HFFc6 (cell line): ENCODE measurements at places on chromosomes 11 and 22. TPM values are rescaled to one million over a fixed set of nuclear protein-coding genes. Genes with fewer than 3 reads are reported as not detected.

GRCh38 chr11:21411104-21411503 lies 741.7 kb downstream of the NELL1 start:
- H3K27ac ChIP-seq, result no peak overlapping the region
- H3K36me3 ChIP-seq, result no peaks in the 10 kb centered on the region

Gene RAB39A
- not detected in 3 replicates for total RNA-seq

DNA sequence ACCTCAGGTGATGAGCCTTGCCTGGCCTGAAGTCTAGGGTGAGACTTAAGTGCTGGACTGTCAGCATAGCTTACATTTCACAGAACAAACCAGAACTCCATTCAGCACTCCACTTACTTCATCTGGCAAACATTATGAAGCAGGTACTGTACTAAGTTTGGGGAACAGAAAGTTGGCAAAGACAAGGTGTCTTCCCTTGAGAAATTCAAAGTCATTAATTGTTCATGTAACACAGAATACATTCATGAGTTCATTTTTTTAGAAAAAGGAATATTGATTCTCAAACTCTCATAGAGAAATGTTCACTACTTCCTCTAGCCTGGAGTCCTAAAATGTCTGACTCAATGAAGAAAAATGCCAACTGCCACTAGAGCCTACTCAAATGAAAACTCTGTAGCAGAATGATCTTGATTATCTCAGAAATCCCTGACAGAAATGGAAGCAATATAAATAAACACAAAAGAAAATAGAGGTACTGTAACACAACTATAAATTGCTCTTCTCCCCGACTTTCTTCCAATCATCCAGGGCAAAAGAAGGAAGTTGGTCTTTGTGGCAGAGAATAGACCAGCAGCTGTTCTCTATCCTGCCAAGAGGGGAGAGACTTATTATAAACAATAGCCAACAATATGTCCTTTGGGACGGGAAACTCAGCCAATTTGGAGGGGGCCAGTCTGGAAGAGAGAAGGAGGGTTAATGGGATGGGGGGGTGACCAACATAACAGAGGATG lies 129.2 kb upstream of the MTMR2 start:
- H3K36me3 ChIP-seq, result peaks cover 17% of the 10 kb centered on the region
- peak; percentile 62 for DNase-seq
- peak overlapping the region; percentile 49 for H3K4me3 ChIP-seq
- peaks cover 96% of the 10 kb centered on the region for H3K4me1 ChIP-seq
- no peaks in the 10 kb centered on the region for H3K27me3 ChIP-seq

Gene TUBA8
- total RNA-seq, result 0.26 and 0.39 TPM in 2 replicates

Gene TSPAN32
- total RNA-seq, result not detected in 3 replicates

GRCh38 chr11:34036456-34036855 lies 15.1 kb upstream of the CAPRIN1 start:
- 0 out of 2 replicates have a peak, but pooled peaks cover 5% of the 10 kb centered on the region for H3K4me1 ChIP-seq
- peaks cover 12% of the 10 kb centered on the region for H3K27me3 ChIP-seq
- H3K36me3 ChIP-seq, result no peaks in the 10 kb centered on the region
- no peak overlapping the region for H3K27ac ChIP-seq

DNA sequence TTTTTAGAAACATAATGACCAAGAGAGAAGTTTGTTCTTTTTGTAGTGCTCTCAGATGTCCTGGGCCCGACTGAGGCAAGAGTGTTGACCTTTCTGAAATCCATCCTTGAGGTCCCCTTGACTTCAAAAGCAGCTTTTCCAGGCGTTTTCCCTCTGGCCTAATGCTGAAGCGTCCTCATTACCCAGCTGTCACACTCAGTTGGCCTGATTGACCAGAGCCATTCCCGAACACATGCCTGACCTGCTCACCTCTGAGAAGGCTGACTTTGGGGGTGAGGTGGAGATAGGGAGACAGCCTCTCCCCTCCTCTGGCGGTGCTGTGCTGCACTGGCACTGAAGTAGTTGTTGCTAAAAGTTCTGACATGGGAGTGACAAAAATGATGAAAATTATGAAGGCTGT lies 66.9 kb downstream of the ALX4 start:
- H3K36me3 ChIP-seq, result peaks cover 24% of the 10 kb centered on the region
- H3K27ac ChIP-seq, result peak overlapping the region; percentile 69
- H3K4me3 ChIP-seq, result peak overlapping the region; percentile 61; the same call in 1 of the 2 replicates
- DNase-seq, result no peak

Gene ZFPL1
- 53.0 and 54.5 TPM in 2 replicates for total RNA-seq

DNA sequence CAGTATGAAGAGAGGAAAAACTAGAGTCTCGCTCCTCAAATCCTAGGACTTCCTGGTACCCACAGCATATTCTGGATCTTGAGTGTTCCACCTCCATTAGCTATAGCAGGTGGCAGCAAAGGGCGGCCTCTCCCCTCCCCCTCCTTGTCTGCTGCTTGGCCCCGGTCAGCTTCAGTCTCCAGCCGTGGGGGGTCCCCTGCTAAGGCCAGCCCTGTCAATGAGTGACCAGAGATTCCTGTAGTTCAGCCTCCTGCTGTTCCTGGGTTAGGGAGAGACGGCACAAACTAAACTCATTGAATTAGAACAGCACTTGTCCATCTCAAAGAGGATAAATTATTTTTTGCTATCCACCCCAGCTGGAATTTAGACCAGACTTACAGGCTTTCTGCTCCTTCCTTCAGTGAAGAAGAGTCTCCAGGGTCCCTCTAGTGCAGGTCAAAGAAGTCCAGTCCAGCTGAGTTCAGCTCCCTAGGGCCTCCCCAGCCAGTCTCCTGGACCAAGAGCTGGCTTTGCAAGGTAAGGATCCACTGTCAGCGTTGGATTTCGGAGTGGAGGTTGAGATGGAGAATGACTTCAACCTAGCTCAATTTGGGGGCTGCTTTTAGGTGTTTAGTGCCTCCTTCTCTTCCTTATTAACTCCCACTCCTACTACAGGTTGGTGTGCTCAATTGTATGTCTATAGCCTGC lies 1.1 kb upstream of the PHLDB1 start:
- DNase-seq, result no peak
- no peaks in the 10 kb centered on the region; the same call in 1 of the 2 replicates for H3K27me3 ChIP-seq
- H3K4me3 ChIP-seq, result peak overlapping the region; percentile 53; the same call in 1 of the 2 replicates
- peak overlapping the region; percentile 82 for H3K27ac ChIP-seq

Gene NCAM1
- total RNA-seq, result not detected in 3 replicates

GRCh38 chr11:122600290-122600689 lies 55.2 kb upstream of the UBASH3B start:
- no peak for DNase-seq
- H3K27ac ChIP-seq, result no peak overlapping the region
- H3K4me1 ChIP-seq, result peaks cover 30% of the 10 kb centered on the region
- H3K4me3 ChIP-seq, result no peak overlapping the region
- no peaks in the 10 kb centered on the region for H3K36me3 ChIP-seq

DNA sequence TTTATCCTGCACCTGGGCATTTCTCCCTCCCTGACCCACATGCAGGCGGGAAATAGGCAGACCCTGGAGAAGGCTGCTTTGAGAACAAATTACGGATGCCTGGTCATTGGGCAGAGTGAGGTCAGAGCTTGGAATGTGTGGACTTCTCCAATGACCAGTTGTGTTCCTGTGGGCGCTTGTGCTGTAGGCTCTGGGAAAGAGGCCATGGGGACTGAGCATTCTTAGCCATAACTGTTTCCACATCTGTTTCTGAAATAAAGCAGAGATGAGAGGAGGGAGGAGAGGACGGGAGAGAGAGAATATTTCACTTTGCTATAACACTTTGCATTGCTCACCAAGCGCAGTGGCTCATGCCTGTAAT lies 11.2 kb upstream of the TMEM184B start:
- DNase-seq, result peak; percentile 90
- peaks cover 36% of the 10 kb centered on the region for H3K4me1 ChIP-seq
- peaks cover 13% of the 10 kb centered on the region for H3K36me3 ChIP-seq
- peaks cover 18% of the 10 kb centered on the region for H3K27me3 ChIP-seq

DNA sequence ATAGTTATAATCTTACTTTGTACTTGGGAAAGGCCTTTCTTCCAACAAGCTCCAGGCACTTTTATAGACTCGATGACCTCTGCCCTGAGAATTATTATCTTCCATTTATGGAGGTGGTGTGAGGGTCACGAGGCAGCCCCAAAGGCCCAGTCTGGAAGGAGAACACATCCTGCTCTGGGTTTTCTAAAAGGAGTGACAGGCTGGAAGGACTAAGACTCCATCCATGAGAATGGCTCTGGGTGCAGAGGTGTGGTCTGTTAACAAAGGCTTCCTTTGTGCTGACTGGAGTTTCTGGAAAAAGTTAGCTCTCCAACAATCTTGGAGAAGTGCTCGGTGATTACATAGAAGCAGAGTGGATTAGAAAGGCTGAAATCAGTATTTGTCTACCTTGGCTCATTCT lies 74.7 kb upstream of the SESN3 start:
- H3K36me3 ChIP-seq, result no peaks in the 10 kb centered on the region
- no peak for DNase-seq
- peaks cover 3% of the 10 kb centered on the region; the same call in 1 of the 2 replicates for H3K27me3 ChIP-seq
- no peak overlapping the region for H3K27ac ChIP-seq

Gene SEC14L6
- total RNA-seq, result not detected in 3 replicates

GRCh38 chr11:69879729-69880005 lies 60.5 kb upstream of the FGF3 start:
- no peaks in the 10 kb centered on the region for H3K4me1 ChIP-seq
- no peaks in the 10 kb centered on the region for H3K36me3 ChIP-seq
- H3K4me3 ChIP-seq, result no peak overlapping the region
- DNase-seq, result no peak

- no peak overlapping the region for H3K27ac ChIP-seq
- H3K4me3 ChIP-seq, result no peak overlapping the region
- no peak for DNase-seq
- H3K4me1 ChIP-seq, result peaks cover 24% of the 10 kb centered on the region
- peaks cover 53% of the 10 kb centered on the region for H3K27me3 ChIP-seq
These were observed 110.8 kb downstream of the WNT7B start for GRCh38 chr22:45866126-45866645.

DNA sequence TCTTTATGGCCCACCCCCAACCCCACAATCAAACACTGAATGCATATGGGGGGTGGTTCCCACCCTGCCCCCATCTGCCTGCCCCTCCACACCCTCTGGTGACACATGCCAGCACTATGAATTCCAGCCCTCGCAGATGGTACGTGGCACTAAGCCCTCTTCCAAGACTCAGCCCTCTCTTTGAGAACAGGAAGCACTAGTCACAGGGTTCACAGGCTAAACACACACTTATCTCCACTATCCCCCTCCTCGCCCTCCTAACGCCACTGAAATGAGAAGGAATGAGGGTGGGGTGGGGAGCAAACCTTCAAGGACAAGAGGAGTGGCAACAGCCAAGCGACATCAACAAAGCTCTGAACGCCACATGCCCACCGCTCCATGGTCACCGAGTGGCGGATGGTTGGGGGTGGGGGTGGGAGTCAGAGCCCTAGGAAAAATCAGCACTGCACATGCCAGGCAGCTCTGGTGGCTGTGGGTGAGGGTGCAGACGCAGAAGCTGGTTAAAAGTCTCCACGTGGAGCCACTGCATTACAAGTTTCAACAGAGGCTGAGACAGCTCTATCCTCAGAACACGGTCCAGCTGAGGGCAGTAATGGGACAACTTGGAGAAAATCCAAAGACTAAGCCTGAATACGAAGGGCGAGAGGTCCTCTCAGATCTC lies 33.6 kb downstream of the TMEM184B start:
- peaks cover 47% of the 10 kb centered on the region for H3K36me3 ChIP-seq
- H3K4me1 ChIP-seq, result peaks cover 75% of the 10 kb centered on the region
- peak overlapping the region; percentile 80 for H3K4me3 ChIP-seq

DNA sequence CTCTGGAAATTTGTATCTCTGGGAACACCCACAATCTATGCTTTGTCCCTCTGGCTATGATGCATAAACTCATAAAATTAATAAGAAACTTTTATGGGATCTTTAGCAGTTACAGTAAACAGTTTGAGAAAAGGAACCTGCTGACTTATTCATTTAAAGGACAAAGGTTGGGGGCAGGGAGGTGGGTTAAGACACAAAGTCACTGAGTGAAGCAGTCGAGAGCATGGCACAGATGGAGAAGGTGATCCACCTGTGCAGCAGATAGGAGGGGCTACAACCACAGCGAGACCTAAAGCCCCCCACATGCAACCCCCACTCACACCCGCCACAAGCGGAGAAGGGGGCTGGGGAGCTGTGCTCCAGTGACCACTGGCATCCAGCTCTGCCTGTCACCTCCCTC lies 45.0 kb downstream of the SMCO4 start:
- H3K27ac ChIP-seq, result no peak overlapping the region
- H3K36me3 ChIP-seq, result no peaks in the 10 kb centered on the region
- no peak overlapping the region for H3K4me3 ChIP-seq
- no peak for DNase-seq
- no peaks in the 10 kb centered on the region; the same call in 1 of the 2 replicates for H3K27me3 ChIP-seq

DNA sequence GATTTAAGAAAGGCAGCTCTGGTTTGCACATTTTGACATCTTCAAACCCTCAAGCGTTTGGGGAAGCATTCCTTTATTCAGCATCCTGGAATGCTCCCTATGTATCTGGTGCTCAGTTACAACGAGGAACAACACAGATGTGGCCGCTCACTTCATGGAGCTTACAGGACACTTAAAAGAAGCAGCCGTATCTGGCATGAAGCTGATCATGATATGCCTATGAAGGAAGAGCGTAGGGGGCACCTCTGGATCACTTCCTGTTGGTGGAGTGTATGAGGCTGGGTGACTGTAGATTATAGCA lies 72.3 kb upstream of the TP53I11 start:
- H3K4me3 ChIP-seq, result no peak overlapping the region
- no peaks in the 10 kb centered on the region for H3K36me3 ChIP-seq
- peaks cover 47% of the 10 kb centered on the region for H3K27me3 ChIP-seq
- peaks cover 18% of the 10 kb centered on the region for H3K4me1 ChIP-seq
- no peak overlapping the region for H3K27ac ChIP-seq

Gene CYTH4
- 0.28 TPM in 1 of 3 replicates, not detected in the others for total RNA-seq

- H3K4me1 ChIP-seq, result no peaks in the 10 kb centered on the region
- H3K27ac ChIP-seq, result no peak overlapping the region
- no peak for DNase-seq
- H3K4me3 ChIP-seq, result no peak overlapping the region
These were observed 396.7 kb downstream of the BUD13 start for GRCh38 chr11:116376054-116376453.

- peaks cover 12% of the 10 kb centered on the region for H3K27me3 ChIP-seq
- DNase-seq, result no peak
- H3K36me3 ChIP-seq, result peaks cover 17% of the 10 kb centered on the region
- H3K27ac ChIP-seq, result peak overlapping the region; percentile 96
These were observed 909 bp upstream of the ZNRD2 start for GRCh38 chr11:65569164-65569972.
